ENCODE measurements at places on chromosomes 6 and 20.

DNA sequence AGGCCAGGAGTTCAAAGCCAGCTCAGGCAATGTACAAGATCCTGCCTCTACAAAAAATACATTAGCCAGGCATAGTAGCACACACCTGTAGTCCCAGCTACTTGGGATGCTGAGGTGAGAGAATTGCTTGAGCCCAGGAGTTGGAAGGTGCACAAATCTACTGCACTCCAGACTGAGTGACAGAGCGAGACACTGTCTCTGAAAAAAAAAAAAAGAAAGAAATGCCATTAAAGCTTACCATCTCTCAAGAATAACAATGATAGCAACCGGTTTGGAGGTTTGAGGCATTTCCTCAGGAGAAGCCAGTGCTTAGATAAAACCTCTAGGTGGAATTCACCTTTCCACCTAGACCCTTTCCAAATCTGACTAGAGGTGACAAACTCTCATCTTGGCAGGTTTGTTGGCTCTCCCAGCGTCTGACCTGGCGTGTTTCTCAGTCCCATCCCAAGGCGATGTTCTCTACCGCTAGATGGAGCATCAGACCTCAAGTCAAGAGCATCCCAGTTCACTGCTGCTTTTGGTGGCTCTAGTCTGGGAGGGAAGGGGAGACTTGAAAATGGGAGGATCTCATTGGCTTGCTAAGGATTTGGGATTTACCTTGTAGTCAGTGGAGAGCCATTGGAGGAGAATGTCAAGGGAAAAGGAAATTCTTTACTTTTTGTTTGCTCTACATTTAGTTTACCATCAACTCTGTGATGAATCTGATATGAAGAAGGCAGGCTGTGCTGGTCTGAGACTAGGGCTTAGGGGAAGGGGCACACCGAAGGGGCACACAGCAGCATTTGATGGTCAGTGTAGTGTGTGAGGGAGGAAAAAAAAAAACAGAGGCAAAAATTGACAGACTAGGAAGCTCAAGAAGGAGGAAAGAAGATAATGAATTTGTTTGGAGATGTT is 67.9 kb downstream of the NCOA7 start:
- no peak for DNase-seq

DNA sequence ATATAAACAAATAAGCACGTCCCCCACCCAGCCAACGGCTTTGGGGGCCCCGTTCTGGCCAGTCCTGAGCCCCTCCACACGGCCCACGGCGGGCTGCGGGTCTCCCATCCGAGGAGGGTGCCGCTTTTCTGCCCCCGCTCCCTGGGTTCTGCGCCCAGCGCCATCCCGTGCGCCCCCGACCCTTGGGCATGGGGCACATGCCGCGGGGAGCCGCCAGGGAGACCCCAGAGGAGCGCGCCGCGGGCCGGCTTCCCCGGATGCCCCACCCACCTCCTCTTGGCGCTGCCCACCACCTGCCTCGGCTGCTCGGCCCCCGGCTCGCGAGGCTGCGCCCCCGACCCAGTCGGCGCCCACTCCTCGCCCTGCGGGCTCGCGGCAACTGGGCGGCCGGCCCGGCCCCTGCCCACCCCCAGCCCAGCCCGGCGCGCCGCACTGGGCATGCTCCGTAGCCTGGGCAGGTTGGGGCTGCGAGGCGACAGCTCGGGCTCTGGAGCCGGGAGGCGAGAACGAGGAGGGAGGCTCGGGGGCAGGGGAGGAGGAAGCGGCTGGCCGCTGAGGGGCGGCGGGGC is 570 bp upstream of the PLCB4 start:
- DNase-seq, result no peak

DNA sequence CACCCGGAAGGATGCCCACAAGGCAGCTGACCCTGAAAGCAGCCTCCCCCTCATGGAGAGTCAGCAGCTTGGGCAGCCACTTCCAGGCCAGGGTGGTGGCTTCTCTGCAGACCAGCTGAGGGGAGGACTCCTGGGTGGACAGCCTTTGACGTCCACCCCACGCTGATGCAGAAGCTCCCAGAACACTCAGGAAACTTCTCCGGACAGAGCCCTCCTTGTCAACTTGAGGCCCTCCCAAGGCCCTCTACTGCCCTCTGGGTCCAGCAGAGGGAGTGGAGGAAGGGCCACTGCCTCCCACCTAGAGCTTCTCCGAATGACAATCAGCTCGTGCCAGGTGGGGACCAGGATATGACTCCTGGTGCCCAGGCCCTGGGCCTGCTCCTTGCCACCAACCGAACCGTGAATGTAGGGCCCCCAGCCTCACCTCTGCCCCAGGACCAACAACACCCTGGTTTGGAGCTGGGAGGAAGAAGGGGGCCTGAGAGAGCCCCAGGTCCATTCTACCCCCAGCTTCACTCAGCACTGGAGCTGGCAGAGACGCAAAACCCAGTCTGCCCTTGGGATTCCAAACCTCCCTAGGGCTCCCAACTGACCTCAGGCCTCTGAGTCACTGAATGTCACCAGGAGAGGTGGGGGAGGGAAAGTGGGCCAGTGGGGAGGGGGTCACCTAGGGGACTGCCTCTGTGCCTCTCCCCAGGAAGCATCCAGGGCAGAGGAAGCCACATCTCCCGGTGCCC is 10.9 kb upstream of the SLC22A7 start:
- no peak for DNase-seq

GRCh38 chr6:63864671-63865318 is 229.2 kb downstream of the PHF3 start:
- no peak for DNase-seq

DNA sequence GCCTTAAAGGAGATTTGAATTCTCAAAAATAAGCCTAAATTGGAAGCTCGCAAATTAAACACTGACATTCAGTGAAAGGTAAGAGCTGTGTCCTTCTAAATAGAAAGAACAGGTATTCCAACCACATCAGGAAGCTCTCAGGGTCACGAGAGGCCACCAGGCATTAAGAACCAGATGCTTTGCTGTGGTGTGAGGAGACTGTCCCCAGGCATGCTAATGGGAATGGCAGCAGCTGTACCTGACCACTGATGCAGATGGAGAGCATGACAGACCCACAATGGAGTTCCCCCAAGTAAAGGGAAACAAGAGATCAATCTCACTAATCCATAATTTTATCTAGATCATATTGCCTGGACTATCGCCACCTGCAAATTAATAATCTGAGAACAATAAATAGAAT is 658.9 kb upstream of the NOX3 start:
- DNase-seq, result no peak

DNA sequence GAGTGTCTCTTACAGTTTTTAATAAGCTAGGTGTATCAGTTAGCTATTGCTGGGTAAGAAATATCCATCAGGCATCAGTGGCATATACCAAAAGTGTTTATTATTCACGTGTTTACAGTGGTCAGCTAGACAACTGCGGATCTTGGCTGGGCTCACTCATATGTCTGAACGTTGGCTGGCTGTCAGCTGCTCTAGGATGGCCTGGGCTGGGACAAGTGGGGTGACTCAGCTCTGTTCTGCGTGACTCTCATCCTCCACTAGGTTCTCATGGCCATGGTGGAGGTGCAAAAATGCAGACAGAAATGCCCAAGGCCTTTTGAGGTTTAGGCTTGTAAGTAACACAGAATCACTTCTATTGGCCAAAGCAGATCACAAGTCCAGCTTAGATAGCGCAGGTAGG is 22.0 kb downstream of the ZNF341 start:
- no peak for DNase-seq

DNA sequence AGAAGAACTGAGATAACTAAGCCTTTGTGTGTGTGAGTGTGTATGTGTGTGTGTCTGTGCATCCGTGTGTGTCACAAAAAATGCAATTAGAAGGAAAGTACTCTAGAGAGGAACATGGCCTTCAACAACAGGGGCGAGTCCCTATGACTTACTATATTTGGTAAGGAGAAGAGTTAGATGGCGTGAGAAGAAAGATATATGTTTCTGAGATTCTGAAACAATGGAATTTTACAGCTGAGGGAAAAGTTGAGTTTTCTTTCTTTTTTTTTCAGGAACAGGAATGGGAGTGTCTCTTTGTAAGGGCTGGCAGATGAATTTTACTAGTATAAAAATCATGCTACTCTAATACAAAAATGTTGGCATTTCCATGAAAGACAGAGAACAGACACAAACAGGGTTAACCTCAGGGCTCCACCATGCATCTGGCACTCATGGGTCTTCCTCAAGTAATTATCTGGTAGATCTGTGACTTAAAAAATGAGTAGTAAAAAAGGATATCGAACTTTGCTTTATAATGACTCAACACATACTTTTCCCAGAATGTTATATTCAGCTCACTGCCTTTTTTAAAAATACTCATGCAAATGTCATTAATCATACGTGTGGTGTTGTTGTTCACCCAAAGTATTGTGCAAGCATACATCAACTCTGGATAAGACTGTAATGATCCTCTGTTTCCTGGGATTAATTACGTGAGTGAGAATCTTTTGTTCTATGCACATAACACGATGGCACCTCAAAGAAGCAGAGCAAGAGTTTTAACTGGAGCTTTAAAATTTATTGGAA is 12.8 kb upstream of the SASH1 start:
- DNase-seq, result no peak

GRCh38 chr6:160088069-160088783 is 33.4 kb upstream of the SLC22A1 start:
- DNase-seq, result no peak

DNA sequence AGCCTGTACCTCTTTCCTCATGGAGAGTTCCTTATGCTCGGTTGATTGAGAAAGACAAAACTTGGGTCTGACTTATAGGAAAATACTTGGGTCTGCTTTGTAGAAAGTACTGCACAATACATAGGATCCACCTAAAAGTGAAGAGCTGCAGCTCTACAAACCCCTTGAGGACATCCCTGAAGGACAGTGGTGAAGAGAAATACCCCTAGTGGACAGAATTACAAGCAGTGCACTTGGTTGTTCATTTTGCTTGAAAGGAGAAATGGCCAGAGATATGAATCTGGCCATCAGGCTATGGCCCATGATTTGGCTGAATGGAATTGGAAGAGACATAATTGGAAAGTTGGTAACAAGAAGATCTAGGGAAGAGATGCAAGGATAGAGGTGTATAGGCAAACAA is 8.3 kb downstream of the CD24 start:
- DNase-seq, result no peak

- no peak for DNase-seq
Observed at GRCh38 chr6:149233056-149233715, 84.3 kb upstream of the TAB2 start.

DNA sequence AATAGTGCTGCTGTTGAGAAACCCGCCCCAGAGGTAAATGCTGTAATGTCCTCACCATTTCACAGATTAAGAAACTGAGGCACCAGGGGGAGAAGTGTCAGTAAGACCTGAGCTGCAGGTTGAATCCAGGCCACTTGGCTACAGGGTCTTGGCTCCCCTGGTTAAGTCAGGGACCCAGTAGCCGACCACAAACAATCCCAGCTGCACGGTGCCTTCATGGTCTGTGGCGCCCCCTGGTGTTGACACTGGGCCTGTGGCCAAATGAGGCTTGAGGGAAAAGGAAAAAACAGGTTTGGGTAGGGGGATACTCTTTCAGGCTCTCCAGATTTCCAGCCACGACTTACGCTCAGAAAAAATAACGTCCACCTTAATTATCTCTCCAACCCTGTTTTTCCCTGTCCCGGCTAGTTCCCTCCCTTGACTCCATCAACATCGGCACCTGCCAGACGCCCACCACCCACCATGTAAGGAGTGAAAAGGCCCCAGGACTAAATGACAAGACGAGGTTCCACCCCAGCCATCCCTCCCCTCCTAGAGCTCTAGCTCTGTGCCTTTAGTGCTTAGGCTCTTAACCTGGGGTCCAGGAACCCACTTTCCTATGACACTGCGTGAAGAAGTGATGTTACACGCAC is 47.7 kb upstream of the POLR1H start:
- DNase-seq, result no peak

- no peak for DNase-seq
Observed at GRCh38 chr6:151911401-151911800, 103.9 kb downstream of the ESR1 start.

DNA sequence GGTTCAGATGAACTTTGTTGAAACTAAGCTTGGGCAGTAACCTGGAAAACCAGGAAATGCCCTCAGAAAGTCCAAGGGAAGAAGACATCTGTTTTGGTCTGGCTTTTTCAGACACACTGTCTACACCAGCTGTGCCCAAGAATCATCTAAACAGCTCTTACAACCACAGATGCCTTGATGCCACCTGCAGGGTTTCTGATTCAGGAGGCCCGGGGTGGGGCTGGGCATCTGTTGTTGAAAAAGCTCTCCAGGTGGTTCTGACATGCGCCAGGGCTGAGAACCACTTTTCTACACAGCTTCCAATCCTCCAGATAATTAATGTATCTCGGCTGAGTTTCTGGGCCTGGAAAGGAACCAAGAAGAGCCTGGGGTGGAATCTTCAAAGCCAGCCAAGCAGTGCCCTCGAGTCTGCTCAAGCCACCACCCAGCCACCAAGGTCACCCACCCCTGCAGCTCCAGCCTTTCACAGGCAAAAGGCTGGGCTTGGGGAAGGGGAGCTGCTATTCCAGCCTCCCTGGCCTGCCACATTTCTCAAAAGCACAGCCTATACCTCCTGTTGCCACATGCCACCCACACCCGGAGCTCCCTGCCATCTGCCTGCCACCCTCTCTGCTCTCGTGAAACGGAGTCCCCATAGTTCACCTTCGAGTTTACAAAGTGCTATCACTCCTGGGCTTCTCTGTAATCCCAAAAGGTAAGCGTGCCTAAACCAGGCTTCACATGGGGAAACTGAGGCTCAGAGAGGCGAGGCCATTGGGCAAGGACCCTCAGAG is 9.4 kb downstream of the MDGA1 start:
- DNase-seq, result no peak

DNA sequence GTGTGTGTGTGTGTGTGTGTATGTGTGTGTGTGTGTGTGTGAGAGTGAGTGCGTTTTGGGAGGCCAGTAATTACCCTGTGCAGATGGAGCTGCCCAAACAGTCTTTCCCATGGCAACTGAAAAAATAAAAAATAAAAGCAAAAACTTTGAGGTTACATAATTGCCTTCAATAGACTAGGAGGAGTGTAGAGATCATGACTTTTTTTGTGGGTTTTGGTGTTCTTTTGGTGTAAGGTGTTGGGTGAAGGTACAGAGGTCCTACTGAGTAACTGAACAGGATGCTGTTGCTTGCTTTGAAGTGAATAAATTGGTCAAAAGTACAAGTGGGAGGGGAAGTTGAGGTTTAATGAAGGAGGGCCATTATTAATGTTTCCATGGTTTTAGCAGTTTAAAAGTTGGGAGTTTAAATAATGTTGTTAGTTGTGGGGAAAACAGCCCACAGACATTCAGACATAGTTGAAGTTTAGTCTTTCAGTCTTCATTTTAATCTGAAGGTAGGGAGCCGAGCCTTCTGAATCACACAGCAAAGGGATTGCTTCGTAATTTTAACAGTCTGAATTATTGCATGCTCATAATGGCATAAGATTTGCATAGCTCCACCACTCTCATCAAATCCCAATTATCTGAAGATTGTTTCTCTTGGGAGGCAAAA is 251.4 kb downstream of the PRL start:
- no peak for DNase-seq

- DNase-seq, result no peak
Observed at GRCh38 chr20:32437391-32438074, 79.4 kb downstream of the ASXL1 start.
